ENCODE measurements at places on chromosomes 4 and X. TPM values are rescaled to one million over a fixed set of nuclear protein-coding genes. Genes with fewer than 3 reads are reported as not detected.

DNA sequence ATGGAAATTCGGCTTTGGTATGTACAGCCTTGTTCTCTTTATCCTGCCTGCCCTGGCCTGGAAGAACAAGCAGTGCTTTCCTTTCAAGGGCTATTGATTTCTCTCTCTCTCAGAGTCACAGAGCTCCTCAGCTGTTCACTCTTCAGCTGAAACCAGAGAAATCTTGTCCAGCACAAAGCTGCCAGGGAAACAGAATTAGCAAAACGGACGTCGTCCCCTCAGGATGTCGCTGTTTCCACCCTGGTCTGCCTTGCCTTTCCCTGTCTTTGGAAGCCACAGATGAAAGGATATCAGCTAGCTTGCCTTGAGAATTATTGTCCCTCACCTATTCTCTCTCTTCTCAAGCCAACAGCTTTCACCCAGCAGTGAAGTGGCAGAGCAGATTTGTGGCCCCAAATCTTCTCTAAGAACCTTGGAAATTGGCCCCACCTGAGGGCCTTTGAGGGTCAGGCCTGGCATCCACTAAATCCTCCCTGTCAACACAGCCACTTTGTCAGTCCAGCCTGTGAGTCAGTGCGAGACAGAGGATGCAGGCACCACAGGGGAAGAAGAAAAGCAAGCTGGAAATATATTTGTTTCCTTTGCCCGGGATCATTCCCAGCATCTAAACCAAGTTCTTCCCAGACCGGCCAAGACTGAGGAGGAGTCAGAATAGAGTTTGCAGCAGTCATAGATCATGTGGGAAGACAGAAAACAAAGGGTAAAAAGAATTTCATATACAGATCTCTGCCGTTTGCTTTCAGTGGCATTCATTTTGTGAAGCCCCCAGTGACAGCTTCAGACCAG is 63.8 kb upstream of the MTM1 start:
- DNase-seq = no peak

DNA sequence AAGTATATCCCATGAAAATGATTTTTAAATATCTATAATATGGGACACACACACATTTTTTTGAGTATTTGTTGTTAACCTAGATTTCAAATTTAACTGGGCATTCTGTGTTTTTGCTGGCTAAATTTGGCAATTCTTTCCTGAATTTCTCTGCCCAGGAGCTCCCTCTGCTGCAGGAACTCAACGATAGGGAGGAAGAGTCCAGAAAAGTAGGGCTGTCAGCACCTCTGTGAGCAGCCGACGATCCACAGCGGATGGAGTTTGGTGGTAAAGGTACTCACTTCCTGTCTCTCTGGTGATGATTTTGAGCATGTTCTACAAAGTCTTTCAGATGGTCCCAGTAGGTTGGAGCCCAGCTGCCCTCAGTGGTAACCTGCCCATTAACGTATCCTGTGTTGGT is 23.1 kb upstream of the TMEM184C start:
- DNase-seq = no peak

DNA sequence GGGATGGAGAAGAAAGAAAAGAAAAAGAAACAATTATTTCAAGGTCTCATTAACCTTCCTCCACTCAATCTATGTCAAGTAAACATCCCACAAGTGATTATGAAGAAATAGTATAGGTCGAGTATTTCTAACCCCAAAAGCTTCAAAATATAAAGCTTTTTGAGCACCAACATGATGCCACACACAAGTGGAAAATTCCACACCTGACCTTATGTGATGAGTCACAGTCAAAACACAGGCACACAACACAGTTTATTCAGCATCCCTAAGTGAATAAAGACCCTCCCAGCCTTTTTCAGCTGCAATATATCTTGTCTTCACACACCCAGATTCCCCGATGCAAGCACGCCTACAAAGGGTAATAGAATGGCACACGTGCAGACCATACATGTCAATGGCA is 51.7 kb upstream of the VEGFC start:
- DNase-seq = no peak

Gene NRK
- under 0.01 TPM for total RNA-seq

Gene FRAS1
- 13.0 TPM for total RNA-seq

Gene SLITRK4
- total RNA-seq = 52.6 TPM

Gene NDP
- total RNA-seq = 27.3 TPM

Gene AKAP4
- not detected for total RNA-seq

Gene ADH4
- total RNA-seq = not detected

Gene SPANXN5
- not detected for total RNA-seq
